ENCODE measurements at places on chromosomes 2 and 18.

GRCh38 chr18:42509750-42510415 is 554.8 kb downstream of the PIK3C3 start:
- DNase-seq, result no peak

- DNase-seq, result no peak
These were observed 82.4 kb downstream of the BCL2 start for GRCh38 chr18:63236921-63237846.

- no peak for DNase-seq
These were observed 1.5 kb upstream of the BOLA3 start for GRCh38 chr2:74149247-74149525.

DNA sequence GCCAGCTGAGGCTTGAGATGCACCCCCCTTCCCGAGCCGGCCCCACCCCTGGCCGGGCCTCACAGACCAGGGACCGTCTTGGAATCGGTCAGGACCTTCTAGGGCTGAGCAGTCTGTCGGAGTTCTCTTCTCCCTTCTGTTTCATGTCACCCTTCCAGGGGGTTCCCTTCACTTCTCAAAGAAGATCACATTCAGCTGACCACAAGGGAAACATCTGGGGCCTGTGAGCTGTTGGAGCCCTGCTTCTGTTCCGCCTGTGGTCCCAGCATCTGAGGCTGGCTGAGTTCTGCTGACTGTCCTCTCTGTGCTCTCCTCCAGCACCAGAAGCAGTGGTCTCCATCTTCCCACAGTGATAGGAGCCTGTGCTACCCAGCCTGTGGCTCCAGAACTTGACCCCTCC is 106.5 kb downstream of the SEPTIN10 start:
- no peak for DNase-seq
